ENCODE measurements at places on chromosomes 7 and 10.

GRCh38 chr7:43244232-43244631 lies 131.8 kb downstream of the HECW1 start:
- DNase-seq, result no peak

DNA sequence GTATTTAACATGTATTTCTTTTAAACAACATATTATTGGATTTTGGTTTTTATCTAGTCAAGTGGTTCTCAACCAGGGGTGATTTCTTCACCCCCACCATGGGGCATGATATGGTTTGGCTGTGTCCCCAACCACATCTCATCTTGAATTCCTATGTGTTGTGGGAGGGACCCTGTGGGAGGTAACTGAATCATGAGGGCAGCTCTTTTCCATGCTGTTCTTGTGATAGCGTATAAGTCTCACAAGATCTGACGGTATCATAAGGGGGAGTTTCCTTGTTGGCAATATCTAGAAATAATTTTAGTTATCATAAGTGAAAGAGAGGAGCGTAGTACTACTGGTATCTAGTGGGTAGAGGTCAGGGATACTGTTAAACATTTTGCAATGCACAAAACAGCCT lies 37.6 kb downstream of the TMEM168 start:
- no peak for DNase-seq

DNA sequence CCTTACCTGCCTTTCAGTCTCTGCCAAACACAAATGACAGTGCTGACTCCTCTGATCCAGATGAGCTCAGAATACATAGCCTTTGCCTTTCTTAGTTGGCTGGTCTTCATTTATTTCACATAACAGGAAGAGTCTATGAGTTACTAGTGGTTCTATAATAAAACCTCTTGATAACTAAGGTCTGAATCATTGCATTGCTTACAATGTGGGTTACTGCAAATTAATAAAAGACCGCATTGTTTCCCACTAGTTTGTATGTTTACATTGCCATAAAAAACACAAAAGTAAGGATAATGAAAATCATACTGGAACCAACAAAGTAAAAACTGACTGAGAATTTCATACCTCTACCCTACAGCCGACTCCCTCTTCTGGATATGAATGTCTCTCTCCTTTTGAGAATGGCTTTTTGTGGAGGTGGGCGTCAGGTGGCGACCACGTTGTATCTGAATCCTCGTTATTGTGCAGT lies 62.0 kb upstream of the AKR1E2 start:
- DNase-seq, result no peak

GRCh38 chr7:155560196-155560885 lies 14.0 kb upstream of the CNPY1 start:
- DNase-seq, result no peak

GRCh38 chr10:58555170-58555929 lies 42.7 kb downstream of the BICC1 start:
- no peak for DNase-seq

GRCh38 chr10:110067960-110068770 lies 60.4 kb downstream of the ADD3 start:
- no peak for DNase-seq

DNA sequence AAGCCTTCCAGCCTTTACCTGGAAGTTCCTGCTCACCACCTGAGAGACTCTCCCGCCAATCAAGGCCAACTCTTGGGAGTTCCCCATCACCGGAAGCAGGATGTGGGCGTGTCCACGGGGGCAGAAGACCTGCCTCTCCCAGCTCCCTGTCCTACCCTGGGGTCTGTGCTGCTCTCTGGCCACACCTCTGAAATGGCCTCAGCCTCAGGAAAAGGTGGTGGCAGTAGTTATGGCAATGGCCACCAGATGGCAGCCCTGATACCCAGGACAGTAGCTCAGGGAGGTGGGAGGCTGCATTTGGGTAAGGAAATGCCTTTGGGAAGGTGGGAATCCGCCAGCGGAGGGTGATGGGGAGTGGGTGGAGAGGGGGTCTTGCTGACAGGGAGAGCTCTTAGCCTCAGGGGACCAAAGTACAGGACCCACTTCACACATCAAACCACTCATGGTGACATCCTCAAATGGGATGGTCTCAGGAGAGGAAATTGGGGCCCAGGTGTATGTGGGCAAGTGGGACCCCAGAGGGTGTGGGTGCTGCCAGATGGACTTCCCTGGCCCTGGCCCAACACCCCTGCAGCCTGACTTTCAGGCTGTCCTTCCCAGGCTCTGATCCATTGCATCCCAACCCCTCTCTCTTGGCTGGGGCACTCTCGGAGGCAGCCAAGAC lies 33.9 kb downstream of the KAZALD1 start:
- peak; percentile 36 for DNase-seq

- no peak for DNase-seq
Observed at GRCh38 chr10:37467246-37467645, 341.8 kb downstream of the ANKRD30A start.

Data from stimulated activated CD4-positive, alpha-beta T cell treated with anti-CD3 and anti-CD28 coated beads, Interleukin-1b, Interleukin-23, amount 100 ng/mL, for 1 hour (primary cell).